EL (cell line): ENCODE measurements at places on chromosomes 3 and 15.

- no peak for DNase-seq
Observed at GRCh38 chr15:86676002-86676401, 596.3 kb downstream of the AGBL1 start.

GRCh38 chr3:95721938-95722337 is 1092.5 kb upstream of the EPHA6 start:
- DNase-seq = no peak

- DNase-seq = no peak
Observed at GRCh38 chr15:22253676-22254408, 173.5 kb downstream of the OR4M2 start.

DNA sequence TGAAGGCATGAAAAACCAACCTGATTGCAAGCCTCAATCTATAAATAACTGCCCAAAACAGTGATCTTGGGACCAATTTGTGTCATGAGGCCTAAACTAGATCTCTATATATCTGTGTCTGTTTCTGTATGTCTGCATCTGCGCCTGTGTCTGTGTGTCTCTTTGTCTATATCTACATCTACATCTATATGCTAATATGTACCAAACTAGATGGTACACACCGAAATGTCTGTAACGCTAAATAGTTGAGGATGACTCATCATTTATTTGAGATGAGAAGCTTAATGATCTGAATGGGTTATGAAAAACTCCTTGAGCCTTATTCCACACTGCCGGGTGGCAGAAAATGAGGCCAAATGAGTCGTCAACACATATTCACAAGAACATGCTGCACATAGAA is 982.3 kb downstream of the ROBO2 start:
- no peak for DNase-seq

- DNase-seq = no peak
Observed at GRCh38 chr15:88023914-88024313, 232.6 kb downstream of the NTRK3 start.

DNA sequence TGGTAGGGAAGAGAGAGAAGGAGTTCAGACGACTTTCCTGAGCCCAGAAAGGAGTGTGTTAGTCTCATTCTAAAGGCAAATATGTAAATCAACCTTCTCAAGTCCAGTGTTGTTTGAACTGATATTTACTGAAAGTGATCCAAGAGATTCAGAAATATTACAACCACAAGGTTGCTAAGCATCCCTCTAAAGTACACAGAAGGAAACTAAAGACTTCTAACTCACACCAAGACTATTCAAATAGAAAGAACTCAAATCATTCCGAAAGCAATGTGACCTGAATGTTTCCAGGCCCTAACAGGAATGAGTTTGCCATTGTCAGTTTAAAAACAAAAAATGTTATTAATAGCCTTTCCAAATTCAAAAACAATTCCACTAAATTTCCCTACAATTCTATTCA is 56.9 kb upstream of the VGLL3 start:
- DNase-seq = no peak

GRCh38 chr3:154818676-154819255 is 261.4 kb upstream of the MME start:
- DNase-seq = peak; percentile 33

DNA sequence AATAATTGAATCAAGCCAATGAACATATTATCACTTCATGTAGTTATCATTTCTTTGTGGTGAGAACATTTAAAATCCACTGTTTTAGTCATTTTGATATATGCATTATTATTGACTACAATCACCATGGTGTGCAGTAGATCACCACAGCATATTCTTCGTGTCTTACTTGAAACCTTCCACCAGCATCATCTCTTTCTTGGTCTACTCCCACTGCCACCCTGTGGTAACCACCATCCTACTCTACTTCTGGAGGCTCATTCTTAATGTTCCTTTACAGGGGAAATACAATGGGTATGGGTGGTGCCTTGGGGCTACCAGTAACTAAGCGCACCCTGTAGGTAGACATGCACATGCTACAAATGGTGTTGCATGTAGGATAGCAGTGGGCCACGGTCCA is 25.4 kb downstream of the PXK start:
- no peak for DNase-seq

DNA sequence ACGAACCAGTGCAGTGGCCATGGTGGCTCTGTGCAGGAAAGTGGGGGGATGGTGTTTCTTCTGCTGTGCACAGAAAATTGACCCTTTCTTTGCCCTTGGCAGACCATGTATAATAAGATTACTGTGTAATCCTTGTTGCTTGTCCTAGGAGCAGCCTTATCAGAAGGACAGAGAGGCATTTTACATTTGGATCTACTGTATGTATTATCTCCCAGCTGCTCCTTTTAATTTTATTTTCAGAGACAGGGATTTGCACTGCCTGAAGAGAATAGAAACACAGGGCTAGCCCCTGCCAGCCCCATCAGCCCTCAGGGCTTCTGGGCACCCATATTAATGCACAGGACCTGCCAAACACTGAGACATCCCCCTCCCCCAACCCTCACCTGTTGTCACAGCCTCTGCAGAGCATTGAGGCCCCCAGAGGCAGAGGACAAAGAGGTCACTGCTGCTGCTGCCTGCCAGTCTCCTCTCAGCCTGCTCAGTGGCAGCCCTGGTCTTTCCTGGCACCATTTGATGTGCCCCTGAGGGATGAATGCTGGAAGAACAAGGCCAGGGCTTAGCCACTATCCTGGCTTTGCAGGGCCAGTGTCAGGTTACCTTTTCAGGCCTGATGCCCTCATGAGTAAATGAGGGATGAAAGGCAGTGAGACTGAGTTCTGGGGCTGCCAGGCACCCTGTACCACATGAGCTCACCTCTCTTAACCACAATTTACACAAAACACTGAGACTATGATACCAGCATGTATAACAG is 533.4 kb downstream of the NTRK3 start:
- no peak for DNase-seq

DNA sequence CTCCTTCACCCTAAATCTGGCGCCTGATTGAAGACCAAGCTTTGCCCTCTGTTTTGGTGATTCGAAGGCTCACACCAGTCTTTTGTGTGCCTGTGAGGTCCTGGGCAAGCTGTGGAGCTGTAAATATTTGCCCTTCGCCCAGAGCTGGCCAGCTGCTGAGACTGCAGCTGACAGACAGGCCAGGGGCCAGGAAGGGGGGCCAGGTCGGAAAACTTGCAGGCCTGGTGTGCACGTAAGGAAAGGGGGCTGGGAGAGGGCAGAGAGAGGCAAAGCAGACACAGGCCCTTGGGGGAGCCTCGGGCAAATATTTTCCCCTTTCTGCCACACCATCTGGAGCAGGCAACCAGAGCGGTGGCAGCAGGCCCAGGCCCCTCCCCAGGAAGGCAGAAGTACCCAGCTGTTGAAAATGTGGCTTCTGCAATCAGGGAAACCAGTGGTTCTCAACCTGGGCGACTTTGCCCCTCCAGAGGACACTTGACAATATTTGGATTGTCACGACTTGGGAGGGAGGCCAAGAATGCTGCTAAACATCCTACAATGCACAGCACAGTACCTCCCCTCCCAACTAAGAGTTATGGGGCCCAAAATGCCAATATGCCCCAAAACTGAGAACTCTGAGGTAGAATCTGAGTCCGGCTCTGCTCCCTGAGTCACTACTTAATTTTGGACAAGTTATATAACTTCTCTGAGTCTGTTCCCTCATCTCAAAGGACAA is 2.5 kb downstream of the PDZRN3 start:
- peak; percentile 72 for DNase-seq

DNA sequence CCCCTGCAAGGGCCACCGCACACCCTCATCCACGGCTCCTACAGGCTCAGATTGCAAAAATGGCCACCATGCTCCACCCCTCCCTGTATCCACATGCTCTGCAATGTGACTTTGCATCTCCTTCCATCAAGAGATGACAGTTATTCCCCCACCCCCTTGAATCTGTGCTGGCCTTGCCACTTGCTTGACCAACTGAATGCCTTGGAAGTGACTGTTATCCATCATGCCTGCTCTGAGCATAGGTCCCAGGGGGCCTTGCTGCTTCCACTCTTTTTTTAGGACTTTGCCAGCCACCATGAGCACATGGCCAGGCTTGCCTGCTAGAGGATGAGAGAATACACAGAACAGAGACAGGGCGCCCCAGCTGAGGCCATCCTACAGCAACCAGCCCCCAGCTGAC is 13.6 kb downstream of the HAPLN3 start:
- DNase-seq = no peak

GRCh38 chr3:114490829-114491228 is 197.0 kb downstream of the TIGIT start:
- no peak for DNase-seq

DNA sequence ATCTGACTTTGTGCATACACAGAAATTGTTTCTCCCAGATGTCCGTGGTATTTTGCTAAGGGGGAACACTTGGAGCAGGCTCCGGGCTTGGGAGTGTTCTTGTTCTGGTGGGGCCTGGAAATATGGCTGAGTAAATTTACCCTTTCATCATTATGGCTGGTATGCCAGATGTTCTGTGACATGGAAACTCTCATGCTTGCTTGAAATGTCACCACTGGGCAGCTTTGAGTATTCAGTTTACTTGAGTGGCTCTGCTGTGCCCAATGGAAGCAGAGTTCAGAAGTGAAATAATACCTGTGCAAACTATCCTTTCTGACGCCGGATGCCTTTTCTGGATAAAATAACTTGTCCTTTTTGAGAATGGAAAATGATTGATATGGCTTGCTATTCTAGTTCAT is 283.6 kb upstream of the TPM1 start:
- DNase-seq = no peak

DNA sequence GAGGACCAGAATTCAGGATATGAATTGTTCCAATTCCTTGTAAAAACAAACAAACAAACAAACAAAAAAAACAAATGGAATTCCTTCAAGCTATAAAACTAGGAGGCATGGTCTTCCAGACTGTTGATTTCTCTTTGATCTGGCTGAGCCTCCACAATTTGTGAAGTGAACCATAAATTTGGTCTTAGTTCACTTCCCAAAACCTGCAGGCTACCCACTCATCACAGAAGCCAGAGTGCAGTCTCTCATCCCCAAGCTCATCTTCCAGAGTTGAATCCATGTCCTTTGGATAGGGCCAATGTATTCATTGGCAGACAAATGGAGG is 203.9 kb downstream of the DTWD1 start:
- no peak for DNase-seq

GRCh38 chr3:52225452-52226228 is at the start of gene TLR9:
Gene TLR9, minus strand, starts transcription at chr3:52225645. Its CDS starts 116 bp downstream, at chr3:52225529.
- DNase-seq = no peak

DNA sequence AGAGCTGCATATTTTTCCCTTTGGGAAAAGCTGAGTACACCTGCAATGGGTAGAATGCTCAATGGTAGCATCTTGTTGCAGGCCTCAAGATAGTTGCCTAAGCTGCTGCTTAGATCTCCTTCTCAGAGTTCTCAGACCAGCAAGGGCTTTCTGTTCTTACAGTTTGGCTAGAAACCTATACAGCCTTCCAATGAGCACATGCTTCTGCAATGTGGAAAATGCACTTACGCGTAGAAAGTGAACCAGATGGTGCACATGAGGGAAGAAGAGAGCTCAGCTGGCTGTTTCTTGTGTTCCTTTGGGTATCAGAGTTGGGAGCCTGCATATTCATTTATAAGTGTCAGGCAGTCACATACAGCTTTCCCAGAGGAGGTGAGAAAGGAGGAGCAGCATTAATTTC is 136.4 kb downstream of the B3GALNT1 start:
- DNase-seq = peak; percentile 8

DNA sequence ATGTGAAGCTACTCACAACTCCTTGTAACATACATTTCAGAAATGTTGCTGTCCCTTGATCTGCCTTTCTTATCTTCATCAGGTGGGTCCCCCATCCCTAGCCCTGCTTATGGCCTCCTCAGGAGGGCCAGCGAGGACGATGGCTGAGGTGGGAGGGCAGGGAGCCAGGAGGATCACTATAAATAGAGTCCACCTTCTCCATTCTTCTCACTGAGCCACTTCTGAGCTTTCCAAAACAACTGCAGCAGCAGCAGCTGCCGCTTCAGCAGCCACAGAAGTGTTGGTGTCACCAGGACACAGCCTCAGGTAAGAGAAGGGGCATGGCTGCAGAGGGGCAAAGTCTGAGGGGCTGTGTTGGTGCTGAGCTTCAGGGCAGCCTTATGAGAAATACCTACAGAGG is 53.5 kb downstream of the ANAPC13 start:
- no peak for DNase-seq

- DNase-seq = no peak
Observed at GRCh38 chr3:10432156-10432845, 73.1 kb downstream of the ATP2B2 start.

GRCh38 chr3:71348001-71348632 is 235.4 kb downstream of the FOXP1 start:
- no peak for DNase-seq

DNA sequence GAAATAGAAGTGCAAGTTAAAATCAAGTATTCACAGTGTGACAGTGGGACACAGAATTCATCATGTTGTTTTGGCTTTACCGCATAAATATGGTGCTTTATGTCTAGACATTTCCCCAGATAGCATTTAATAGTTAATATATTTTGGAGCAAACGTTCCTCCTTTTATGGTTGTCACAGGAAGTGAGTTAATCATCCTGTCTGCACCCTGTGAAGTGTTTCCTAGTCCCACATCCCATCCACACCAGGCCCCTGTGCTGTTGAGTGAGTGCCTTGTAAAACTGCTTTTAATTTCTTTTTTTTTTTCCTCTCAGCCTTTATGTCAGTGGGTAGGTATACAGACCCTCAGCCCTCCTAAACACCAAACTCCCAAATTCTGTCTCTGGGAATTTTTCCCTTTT is 393.7 kb downstream of the FEZF2 start:
- DNase-seq = no peak

GRCh38 chr3:187713504-187713903 is 11.1 kb upstream of the RTP2 start:
- peak; percentile 54 for DNase-seq

- peak; percentile 59 for DNase-seq
Observed at GRCh38 chr15:39728845-39729244, 53.8 kb downstream of the FSIP1 start.

GRCh38 chr3:157175691-157176507 is 16.0 kb upstream of the CCNL1 start:
- DNase-seq = no peak

- DNase-seq = no peak
Observed at GRCh38 chr3:195708626-195709481, 11.9 kb upstream of the MUC20 start.

DNA sequence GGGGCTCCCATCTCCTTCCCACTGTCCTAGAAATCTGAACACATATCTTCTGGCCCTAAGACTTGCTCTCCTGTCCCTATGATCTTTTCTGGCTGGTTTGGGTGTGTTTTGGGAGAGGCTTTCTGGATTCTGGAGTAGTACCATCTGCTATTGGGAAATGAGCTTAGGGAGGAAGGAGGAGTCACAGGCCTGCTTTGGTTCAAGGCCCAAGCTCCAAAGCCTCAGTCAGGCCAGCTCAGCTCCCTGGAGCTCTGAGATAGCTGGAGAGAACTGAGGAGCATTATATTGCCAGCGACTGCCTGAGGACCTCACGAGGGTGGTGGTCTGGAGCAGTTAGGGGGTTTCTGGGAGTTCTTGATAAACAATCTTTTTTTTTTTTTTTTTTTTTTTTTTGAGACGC is 18.7 kb downstream of the RASGRF1 start:
- DNase-seq = no peak
